ENCODE measurements at places on chromosomes 12 and 14. TPM values are rescaled to one million over a fixed set of nuclear protein-coding genes. Genes with fewer than 3 reads are reported as not detected.

The SH2B3 gene
- total RNA-seq, result 42.0 TPM

DNA sequence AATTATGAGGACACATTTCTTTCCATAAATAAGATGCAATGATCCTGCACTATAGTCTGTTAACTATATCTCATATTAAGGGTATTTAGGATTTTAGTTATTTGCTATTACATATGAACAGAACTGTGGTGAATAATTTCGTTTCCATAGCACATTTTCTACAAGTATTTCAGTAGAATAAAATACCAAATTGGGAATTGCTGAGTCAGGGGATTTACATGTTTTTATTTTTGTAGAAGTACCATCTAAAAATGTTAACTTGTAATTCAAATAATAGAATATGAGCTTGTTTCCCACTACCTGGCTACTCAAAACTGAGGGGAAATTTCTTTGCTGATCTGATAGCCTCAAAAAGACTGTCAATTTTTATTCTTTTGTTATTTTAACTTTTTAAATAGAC is 124.1 kb downstream of the SCAF11 start:
- DNase-seq, result no peak

- DNase-seq, result no peak
These were observed 227.4 kb upstream of the PWP1 start for GRCh38 chr12:107458163-107458562.

DNA sequence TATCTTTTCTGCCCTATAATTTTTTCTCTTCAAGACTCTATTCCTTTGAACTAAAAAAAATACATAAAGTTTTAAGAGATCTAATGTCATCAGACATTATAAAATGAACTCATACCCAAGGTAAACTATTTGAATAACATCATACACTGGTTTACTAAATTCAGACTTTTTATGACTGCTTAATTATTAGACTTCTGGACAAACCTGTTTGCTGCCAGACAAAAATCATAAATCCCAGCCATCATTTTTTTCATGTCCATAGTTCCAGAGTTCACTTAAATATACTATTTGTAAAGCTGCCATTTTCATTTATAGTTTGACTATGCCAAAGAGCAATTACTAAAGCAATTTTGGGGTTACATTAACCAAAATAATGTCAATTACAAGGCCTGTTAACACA is 34.0 kb downstream of the USP44 start:
- DNase-seq, result no peak
